Fibroblast of mammary gland (primary cell): ENCODE measurements at places on chromosomes 16 and 17.
A peak's percentile ranks its signal among the peaks of the same experiment; 100 is the strongest.

DNA sequence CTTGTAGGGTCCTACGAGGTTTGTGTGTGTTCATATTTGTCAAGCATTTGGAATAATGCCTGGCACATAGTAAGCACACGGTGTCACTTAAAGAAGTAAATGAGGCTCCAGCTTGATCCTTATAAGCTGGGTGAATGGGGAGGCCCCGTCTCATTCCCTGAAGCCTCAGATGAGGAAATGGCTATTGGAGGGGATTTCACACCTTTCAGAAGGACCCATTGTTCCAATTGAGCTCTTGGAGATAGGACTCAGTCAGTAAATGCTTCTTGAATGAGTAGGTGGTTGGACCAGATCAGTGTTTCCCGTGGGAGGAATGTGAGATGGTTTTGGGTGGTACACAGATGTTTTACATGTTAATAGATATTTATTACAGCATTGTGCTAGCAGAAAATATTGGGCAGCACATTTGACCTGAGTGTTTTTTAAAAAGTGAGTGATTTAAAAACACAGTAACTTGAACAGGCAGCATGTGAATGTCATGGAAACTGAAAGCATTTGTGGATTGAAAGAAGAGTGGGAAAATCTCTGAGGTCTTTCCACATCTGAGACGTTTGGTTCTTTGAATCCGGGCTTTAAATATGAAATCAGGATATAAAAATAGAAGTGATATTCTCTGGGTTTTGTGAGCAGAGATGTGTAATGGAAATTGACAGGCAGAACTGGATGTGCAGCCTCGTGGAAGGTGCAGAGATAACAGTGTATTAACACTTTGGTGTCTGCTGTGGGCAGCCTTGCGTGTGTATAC, 36.4 kb upstream of the ARHGAP17 start:
- DNase-seq: peak; percentile 82

- no peak for DNase-seq
These were observed 95.6 kb upstream of the HLF start for GRCh38 chr17:55168958-55169687.

DNA sequence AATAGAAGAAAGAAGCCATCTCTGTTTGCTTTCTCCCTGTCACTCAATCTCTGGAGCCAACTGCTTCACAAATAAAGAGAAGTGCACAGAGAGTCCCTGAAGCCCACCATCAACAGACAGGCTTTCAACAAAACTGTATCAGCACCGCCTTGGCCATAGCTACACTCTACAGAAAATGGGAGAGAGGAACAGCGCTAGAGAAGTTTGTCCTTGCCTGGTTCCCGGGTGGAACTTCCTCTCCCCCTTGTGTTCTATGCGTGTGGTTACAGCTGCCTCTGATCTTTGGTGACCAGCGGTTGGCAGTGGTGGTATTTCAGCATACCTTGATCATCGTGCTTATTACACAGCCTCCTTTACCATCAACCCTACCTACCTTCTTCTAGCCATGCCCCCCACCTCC, 91.4 kb upstream of the CCL2 start:
- peak; percentile 31 for DNase-seq

- DNase-seq: no peak
These were observed 3.3 kb downstream of the MAP2K6 start for GRCh38 chr17:69417545-69418483.

GRCh38 chr17:71327376-71328059, 793.3 kb upstream of the SOX9 start:
- DNase-seq: peak; percentile 31
